ENCODE measurements at places on chromosomes 13 and 19.

DNA sequence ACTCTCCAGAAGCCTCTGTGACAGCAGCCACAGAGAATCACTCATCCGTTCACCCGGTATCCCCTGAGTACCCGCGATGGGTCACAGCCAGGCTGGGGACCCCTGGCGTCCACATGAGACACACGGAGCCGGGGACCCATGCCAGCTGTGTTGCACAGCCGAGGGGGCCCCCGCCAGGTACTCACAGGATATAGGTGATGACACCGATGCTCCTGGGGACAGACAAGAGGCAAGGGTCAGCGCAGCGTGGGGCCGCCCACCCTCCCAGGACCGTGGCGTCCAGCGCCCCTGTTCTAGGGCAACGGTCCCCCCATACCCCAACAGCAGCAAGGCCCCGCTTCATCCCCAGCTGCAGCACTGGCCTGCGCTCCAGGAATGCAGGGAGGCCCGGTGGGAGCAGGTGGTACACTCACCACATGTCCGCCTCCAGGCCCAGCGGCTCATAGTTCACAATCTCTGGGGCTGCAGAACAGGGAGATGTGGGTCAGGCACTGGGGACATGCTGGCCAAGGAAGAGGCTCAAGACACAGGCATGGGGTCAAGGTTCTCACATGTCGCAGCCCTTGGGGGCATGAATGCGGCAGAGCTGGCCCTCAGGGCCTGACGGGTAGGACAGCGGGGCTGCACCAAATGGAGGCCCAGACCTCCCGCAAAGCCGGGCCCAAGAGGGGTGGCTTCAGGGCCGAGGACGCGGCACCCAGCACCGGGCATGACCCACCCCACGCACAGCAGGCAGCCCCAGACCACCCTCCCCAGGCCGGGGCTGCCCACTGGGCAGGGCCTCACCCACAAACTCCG, 7.2 kb downstream of the DAPK3 start:
- no peak for DNase-seq

- peak; percentile 55 for DNase-seq
These were observed 12.2 kb downstream of the CIC start for GRCh38 chr19:42281146-42281826.

- DNase-seq, result no peak
These were observed 3.6 kb downstream of the ANO8 start for GRCh38 chr19:17331045-17331558.

DNA sequence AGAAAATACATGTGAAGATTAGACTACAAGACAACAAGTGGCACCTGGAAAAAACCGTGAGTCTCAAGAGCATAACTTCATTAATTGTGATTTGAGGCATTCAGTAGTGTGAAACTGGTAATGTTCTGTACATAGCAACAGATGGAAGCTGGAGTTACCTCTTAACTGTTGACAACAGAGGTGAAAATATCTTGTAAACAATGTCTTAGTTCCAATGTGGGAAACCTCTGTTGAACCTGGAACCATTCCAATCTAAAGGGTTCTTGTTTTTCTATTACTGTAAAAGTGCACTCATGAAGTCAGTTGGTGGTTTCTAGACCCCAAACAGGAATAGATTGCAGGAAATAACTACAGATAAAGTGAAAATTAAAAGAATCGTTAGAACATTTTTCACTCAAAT, 728.4 kb downstream of the SLITRK1 start:
- no peak for DNase-seq

DNA sequence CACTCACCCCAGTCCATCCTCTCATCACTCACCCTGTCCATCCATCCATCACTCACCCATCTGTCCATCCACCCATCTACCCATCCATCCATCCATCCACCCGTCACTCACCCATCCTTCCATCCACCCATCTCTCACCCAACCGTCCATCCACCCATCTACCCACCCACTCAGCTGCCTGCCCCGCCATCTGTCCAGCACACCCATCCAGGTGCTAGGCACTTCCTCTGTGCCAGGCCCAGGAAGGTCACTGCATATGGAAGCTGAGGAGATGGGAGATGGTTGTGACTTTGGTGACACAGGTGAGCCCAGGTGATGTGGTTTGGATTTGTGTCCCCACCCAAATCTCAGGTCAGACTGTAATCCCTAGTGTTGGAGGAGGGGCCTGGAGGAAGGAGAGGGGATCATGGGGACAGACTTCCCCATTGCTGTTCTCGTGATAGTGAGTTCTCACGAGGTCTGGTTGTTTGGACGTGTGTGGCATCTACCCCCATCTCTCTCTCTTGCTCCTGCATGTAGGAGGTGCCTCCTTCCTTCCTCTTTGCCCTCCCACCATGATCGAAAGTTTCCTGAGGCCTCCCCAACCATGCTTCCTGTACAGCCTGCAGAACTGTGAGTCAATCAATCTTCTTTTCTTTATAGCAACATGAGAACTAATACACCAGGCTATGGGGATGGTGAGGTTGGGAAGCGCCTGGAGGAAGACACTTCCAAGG, 15.9 kb upstream of the C13orf46 start:
- no peak for DNase-seq

DNA sequence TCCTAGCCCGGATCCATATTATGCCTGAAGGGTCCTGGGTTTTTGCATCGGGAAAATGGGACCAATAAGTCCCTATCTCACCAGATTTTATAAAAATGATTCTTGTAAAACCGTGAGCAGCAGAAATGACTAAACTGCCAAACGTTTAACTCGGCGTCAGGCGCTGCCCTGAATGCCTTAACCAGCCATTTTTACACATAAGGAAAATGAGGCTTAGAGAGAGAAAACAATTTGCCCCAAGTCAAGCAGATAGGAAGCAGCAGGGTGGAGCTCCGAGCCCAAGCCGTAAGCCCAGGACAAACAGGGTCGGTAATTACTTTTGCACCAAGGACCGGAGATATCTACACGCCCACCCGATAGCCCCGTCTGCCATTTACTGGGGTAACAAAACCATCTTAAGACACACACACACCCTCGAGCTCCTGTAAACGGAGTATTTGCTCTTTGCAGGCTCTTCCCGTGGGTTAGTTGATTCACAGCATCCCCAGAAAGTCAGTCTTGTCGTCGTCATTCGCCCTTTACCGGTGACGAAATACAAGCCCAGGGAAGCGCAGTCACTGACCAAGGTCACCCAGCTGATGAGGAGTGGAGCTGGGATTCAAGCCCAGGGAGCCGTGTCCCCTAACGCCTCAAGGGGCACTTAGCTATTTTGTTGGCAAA, 16.0 kb upstream of the MRI1 start:
- DNase-seq, result peak; percentile 42

GRCh38 chr13:112926993-112927392, 42.0 kb upstream of the MCF2L start:
- no peak for DNase-seq

- DNase-seq, result no peak
These were observed 183.5 kb downstream of the UQCRFS1 start for GRCh38 chr19:29029268-29029958.

DNA sequence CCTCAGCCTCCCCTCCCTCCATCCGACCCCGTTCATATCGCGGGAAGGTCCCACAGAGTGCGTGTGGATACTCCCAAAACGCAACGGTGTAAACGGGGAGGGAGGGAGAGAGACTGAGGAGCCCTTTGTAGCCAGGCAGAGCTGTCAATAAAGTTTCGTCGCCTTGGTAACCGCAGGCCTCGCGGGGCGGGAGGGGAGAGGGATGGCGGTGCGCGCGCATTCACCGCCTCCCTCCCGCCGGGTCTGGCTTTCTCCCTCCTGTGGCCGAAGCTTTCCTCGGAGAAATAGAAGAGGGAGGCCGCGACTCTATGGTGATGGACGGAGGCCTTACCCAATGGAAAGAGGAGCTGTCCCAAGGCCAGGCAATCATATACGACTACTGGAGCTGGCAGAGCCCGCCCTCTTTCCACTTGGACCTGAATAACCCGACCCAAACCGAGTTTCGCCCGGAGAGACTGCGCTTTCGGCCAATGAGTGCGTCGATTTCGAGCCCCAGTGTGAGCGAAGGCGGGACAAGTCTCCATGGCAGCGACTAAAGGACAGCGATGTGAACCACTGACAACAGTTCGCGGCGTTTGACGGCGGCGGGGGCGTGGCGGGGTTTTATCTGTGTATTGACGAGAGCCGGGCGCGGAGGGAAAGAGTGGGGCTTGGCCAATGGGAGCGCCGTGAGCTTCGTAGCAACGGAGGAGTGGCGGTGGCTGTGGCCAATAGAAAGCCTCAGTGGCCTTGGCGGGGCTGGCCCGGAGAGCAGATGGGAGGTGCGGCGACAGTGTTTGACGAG, at the start of gene KMT5C:
Gene KMT5C (plus strand): TSS at position 772 of the 784 bp plus-strand sequence. CDS start 2,061 bp downstream, outside the sequence.
- peak; percentile 100 for DNase-seq

- DNase-seq, result no peak
These were observed 7.8 kb downstream of the GRIN2D start for GRCh38 chr19:48401287-48401686.

- no peak for DNase-seq
These were observed 4.2 kb downstream of the PTPRS start for GRCh38 chr19:5336195-5336965.

- DNase-seq, result no peak
These were observed 87.8 kb upstream of the KLF5 start for GRCh38 chr13:72970956-72971355.

DNA sequence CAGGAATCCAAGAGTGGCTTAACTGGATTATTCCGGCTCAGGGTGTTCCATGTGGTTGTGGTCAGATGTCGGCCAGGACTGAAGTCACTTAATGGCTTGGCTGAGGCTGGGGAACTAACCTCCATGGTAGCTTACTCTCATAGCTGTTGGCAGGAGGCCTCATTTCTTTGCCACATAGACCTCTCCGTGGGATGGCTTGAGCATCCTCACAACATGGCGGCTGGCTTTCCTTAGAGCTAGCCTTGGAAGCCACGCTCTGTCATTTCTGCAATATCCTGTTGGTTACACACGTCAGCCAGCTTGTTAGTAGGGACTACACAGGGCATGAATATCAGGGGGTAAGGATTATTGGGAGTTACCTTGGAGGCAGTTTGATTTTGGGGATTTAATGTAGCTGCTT, 5.1 kb downstream of the CRX start:
- DNase-seq, result no peak

GRCh38 chr19:8611877-8612806, 1.6 kb upstream of the ADAMTS10 start:
- DNase-seq, result peak; percentile 25

- DNase-seq, result no peak
These were observed 575 bp downstream of the SMIM44 start for GRCh38 chr19:3482507-3483225.

DNA sequence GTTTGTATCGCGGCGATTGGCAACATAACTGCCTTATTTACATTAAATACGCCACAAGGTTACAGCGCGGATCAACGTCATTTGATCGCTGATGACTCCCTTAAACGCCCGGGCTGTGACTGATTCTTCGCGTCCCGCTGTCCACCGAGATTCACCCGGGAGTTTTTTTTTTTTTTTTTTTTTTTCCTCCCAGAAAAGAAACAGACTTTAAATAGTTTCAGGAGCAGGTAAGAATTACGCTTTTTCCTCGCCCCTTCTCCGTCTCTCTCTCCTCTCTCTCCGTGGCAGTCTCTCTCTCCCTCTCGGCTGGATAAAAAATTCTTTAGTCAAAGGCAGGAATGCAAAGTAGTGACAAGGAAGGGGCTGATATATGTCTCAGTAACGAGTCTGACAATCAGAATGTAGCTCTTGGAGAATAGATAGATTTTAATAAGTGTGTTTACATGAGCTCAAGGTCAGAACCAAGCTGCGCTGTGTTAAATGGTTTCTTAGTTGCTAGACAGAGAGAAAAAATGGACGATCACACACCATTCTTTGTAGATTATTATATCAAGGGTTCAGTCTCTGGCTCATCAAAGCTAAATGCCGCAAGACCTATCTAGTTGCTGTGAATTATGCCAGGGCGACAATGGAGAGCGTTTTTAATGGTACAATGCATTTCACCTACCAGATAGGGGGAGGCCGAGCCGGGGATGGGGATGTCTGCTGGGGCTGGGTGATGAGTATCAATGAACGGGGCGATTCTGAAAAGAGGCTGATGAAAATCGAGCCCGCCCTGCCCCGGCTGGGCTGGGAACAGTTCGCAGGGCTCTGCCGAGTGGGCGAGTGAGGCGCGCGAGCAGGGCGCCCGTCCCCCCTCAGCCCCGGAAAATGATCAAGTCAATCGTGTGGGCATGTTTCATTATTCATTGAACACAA, 147.2 kb upstream of the ZNF536 start:
- peak; percentile 27 for DNase-seq

GRCh38 chr13:93320942-93321341, 94.3 kb downstream of the GPC6 start:
- no peak for DNase-seq

DNA sequence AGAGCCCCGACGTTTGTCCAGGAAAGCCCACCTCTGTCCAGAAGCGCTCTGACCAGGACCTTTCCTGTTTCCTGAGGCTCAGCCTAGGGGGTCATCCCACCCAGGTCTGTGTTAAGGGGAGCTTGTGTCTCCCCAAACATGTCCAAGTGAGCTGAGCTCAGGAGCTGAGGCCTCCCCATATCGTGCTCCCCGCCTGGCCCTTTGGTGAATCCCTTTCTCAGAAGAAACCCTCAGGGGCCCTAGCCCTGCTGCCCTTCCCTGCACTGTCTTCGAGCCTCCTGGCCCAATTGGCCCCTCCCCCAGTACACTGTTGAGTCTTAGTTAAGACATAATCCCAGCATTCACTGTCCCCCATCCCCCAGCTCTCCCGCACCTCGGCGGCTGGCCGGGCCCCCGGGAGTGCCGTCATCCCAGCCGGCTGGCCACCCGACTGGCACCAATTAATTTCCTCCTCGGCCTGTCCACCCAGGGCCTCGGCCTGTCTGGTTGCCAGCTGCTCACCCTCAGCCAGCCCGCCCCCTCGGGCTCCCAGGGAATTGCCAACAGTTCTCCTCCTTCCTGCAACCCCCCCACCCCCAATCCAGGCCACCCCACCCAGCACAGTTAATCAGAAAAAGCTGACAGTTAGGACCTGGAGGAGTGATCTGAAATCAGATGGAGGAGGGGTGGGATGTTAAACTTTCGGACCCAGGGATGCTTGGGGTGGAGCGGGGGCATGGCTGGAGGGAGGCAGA, 13.6 kb downstream of the IER2 start:
- peak; percentile 78 for DNase-seq

DNA sequence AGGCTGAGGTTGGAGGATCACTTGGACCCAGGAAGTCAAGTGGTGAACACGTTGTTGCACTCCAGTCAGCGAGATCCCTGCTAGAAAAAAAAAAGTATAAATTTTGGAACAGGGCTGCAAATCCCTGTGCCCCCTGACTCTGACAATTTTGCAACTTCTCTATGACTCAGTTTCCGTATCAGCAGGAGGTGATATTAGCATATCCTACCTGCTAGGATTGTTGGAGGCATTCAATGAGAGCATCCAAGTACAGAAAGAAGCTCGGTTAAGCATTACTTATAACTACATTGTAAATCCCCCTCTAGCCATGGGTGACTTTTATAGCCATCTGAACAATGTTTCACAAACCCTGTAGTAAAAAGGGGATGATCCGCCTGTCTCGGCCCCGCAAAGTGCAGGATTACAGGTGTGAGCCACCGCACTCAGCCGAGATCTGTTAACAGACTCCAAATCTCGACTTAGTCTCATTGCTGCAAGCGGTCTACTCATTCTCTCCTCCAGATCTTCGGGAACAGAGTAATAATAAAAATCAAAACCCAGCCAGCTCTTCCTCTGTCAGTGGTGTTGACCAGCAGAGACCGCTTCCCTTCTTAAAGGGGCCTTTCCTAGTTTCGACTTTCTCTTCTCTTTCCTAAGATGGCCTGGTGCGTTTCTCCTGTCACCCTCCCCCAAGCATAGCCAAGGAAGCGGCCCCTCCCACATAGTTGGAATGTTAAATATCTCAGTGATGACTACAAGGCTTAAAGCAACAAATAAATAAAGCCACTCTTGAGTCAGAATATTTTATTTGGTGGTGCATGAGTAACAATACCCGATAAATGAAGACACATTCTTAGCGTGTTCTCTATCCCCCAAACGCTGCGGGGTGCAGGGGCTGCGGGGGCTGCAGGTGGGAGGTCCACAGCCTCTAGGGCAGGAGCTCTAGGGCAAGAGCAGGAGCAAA, 10.3 kb upstream of the BICRA start:
- no peak for DNase-seq

Data from activated CD8-positive, alpha-beta T cell treated with anti-CD3 and anti-CD28 coated beads for 36 hours (primary cell).